GM23338 (cell line): ENCODE measurements at places on chromosomes 3 and 15. TPM values are rescaled to one million over a fixed set of nuclear protein-coding genes. Genes with fewer than 3 reads are reported as not detected.

DNA sequence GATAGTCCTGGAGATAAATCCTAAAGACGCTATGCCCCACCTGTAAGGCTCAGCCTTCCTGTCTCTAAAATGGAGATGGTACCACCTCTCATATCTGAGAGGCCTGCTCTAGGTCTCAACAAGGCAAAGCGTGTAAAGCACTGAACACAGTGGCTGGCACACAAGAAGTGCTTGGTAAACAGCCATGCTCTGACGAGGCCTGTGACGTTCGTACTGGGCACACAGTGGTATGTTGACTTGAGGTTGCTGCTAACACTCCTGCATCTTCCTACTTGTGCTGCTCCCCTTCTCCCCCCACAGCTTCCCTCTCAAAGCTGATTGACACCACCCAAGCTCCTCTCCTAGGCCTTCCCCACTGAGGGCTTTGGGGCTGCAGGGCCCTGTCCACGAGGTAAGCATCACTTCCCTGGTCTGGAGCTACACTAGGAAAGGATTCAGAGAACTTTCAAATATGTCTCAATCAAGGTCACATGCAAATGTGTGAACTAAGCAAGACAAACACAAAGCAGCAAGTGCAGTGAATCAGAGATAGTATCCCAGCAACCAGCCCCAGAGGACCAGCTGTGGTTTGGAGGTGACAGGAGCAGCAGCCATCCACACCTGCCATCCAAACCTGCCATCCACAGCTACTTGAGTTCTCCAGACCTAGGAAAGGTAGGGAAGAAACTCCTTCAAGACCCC is 177.5 kb downstream of the STT3B start:
- DNase-seq, result no peak

- DNase-seq, result peak; percentile 92
Observed at GRCh38 chr15:66619152-66619903, 53.5 kb upstream of the LCTL start.

DNA sequence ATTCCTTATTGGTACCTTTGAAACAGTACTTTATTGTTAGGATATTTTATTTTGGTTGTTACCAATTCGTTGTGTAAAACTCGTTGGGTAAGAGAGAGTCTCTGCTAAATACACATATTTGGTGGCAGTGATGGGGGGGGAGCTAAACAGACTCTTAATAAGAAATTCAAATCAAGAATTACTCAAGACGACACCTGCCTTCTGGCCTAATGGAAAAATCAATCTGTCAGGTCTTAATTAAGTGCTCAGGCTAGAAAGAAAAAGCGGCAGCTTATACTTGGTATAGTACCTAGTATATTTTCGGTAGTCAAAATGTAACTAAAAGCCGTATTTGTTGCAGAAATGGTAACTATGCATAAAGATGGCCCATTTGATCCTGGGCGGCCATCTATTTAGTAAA is 18.2 kb downstream of the FOXP1 start:
- DNase-seq, result no peak

DNA sequence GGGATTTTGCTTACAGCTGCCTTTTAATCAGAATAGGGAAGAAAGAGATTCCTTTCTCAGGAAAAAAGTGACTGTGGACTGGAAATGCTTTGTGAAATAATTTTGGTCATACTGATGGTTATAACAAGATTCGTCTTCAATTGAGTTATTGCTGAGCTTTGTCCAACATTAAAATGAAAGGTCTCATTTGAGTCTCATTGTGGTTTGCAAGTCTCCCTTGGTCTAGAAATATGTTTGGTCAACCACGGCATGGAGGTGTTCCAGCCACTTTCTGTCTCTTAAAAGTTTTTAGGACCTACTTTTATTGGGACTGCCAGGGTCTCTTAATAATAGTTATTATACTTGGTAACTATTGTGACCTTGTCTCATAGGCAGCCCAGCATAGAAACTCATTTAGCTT is 15.3 kb downstream of the FLNB start:
- DNase-seq, result no peak

- no peak for DNase-seq
Observed at GRCh38 chr3:100105501-100105900, 8.8 kb downstream of the FILIP1L start.

- DNase-seq, result no peak
Observed at GRCh38 chr3:140091143-140091542, 156.2 kb downstream of the CLSTN2 start.

GRCh38 chr3:113057117-113057516 is 66.3 kb downstream of the GTPBP8 start:
- DNase-seq, result no peak

DNA sequence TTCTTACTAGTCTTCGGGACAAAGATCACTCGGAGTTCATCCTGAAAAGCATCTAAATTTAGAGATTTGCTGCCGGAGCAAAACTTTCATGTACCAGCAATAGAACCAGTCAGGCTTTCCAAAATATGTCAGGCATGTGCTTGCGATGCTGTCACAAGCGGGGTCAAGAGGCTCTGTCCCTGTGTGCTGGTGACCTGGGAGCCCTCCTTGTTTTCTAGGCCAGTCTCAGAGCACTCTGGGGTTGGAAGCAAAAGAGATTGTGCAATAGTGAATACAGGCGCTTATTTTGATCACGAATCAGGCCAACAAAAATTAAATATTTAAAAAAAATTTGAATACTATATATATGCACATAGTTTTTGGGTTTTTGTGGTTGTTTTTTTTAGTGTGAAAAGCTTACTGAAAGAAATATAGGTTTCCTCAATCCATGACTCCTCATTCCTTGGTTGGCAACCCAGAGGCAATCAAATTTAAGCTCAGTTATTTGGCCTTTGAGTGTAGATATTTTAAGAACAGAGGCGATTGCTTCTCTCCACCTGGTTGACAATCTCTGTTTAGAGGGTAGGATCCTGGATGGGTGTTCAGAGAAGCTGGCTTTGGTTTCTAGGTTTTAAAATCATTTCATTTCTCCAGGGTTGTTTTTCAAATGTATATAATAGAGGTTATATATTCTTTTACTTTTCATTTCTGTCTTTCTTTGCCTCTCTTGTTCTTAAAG is 8.4 kb upstream of the KLHL24 start:
- DNase-seq, result no peak

DNA sequence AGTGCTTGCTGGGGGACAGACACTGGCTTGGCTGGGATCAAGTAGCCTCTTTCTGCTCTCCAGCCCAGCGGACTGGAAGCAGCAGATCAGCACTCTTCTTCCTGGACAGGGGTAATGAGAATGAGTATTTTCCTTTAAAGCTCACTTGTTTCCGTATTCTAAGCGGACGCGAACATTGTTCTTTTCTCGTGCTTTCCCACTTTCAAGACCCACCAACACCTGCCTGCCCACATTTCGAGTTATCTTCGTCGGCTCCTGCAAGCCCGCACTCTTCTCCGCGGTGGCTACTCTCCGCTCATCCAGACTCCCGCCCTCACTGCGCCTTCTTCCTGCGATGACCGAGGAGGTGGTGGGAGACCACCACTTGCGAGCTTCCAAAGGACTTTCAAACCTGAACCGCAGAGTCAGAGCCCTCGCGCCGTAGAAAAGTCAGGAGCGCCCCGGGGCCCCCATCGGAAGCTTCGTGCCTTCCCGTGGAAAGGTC is 1.6 kb upstream of the PPM1L start:
- peak; percentile 72 for DNase-seq

DNA sequence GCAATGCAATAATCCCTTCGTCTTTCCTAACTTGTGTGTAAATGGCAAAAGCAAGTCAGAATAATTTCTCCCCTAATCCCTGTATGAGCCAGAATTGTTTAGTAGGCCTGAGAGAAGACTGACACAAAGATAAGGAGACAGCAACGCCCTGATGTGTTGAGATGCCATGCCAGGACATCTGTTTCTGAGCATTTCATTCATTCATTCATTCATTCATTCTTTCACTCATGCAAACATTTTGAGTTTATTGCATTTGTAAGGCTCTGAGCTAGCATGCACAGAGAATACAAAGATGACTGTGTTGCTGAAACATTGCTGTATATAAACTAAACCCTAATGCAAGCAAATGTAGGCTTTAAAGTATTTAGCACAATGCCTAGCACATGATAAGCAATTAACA is 127.4 kb downstream of the TMCC1 start:
- no peak for DNase-seq

DNA sequence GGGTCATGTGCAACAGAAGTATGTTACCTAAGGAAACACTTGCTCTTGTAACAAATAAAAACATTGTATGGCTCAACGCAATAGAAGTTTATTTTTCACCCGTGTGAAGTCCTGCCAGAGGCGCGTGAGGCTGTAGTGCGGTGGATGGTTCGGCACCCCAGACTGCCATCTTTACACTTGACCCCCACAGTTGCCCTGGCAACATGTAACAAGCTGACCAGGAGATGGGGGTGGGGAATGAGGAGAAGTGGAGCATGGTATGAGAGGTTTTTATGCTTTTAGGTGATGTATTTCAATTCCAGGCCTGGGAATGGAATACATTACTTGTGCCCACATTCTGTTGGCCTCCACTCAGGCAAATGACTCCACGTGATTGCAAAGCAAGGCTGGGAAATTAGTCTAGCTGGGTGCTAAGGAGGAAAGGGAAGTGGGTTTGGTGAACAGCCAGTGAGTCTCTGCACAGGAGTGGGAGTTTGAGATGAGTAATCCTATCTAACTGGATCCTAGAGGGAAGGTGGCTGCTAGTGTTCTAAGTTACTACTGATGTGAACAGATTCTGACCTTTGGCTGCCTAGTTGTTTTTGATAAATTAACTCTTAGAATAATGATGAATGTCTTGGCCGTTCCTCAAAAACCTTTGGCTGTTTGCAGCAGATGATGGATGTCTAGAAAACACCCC is 33.8 kb upstream of the GREM1 start:
- no peak for DNase-seq

- peak; percentile 47 for DNase-seq
Observed at GRCh38 chr3:150359381-150359780, 48.7 kb upstream of the TSC22D2 start.

- DNase-seq, result no peak
Observed at GRCh38 chr15:65962187-65962586, 92.9 kb downstream of the RAB11A start.

DNA sequence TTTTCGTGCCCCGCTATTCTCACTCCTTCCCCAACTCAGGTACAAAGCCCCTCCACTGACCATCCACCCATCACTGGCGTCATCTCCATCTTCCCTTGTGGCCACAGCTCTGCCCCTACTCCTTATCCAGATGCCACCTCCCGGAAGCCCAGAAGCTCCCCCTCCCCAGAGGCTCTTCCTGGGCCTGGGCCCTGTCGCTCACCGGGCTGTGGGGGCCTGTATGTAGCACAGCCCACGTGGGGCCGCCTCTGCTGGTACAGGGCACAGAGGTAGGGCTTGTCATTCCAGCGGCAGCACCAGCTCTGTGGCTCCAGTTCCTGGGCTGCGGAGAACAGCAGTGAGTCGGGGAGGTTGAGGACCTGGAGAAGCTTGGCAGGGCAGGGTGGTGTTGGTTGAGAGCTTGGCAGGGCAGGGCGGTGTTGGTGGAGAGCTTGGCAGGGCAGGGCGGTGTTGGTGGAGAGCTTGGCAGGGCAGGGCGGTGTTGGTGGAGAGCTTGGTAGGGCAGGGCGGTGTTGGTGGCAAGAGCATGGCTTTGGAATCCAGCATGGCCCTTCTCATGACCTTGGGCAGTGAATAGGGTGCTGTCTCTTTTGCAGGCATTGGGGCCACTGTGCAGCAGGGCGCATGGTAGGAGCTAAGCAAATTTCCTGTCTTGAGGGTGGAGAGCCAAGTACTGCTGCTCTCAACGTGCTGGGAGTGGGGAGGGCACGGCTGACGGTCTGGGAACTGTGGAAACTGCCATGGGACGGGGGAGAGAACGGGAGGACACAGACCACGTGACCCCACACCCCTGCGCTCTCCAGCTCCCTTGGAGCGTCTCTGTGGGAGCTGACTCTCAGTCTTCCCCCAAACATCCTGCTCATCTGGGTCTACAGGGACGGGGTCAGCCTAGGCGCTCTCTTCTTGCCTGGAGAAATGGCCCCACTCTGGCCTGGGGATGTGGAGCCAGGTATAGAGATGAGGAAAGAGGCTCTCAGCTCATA is 43.4 kb downstream of the MUC20 start:
- DNase-seq, result no peak

GRCh38 chr15:82530606-82531379 is 9.5 kb downstream of the RPS17 start:
- peak; percentile 83 for DNase-seq

GRCh38 chr3:140004271-140004670 is 69.3 kb downstream of the CLSTN2 start:
- DNase-seq, result peak; percentile 3

GRCh38 chr15:64981812-64982431 is 7.8 kb downstream of the SPG21 start:
- no peak for DNase-seq

DNA sequence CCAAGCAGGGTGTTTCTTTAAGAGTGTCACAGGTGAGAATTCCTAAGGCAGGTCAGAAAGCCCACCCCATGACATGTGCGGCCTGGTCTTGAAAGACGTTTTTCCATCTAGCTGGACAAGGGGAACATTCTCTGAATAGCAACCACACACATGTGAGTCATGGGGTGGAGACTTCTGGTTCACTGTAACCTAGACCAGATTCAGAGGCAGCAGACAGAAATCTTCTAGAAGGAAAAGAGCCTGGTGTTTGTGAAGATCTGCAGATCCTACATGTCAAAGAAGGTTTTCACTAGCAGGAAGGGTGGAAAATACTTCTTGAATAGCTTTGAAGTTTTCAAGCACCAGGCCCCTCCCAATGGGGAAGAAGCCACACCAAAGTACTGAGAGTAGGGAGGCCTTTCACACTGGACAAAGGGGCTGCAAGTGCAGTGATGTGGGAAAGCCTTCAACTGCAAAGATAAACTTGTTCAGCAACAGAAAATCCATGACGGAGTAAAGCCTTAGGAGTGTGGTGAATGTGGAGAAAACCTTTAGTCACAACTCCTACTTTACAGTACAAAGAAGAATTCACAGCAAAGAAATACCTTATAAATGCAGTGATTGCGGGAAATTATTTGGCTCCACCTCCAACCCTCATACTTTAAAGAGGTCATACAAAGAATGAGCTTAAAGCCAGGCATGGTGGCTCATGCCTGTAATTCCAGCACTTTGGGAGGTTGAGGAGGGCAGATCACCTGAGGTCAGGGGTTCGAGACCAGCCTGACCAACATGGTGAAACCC is 17.6 kb downstream of the ADAM10 start:
- no peak for DNase-seq

Gene CRYGS
- 1.8 and 2.0 TPM in 2 replicates for polyA plus RNA-seq

Gene RBP2
- not detected in 2 replicates for polyA plus RNA-seq

Gene TNFAIP8L3
- 0.21 and 0.23 TPM in 2 replicates for polyA plus RNA-seq

Gene TRA2B
- 360 and 368 TPM in 2 replicates for polyA plus RNA-seq

Gene FMN1
- 0.71 and 1.2 TPM in 2 replicates for polyA plus RNA-seq

Gene DGKG
- polyA plus RNA-seq, result 0.17 and 0.31 TPM in 2 replicates

Gene C3orf22
- not detected in 2 replicates for polyA plus RNA-seq

Gene IRAK2
- 0.37 and 0.68 TPM in 2 replicates for polyA plus RNA-seq
